ENCODE measurements at places on chromosomes 12 and 14.

DNA sequence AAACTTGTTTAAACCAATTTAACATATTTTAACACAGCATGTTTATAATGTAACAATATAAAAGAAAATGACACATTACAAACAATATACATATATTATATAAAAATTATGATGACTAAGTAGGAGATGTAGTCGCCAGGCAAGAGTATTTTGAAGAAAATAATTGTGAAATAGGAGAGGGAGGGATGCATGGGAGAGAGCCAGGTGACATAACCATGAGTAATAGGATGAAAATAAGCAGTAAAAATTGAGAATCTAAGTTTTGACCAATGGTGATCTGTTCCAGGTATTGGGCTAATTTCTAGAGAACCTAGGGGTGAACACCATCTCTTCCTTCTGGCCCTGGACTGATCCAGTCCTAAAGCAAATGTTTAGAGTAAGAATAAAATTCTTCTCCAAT lies 315.2 kb upstream of the G2E3 start:
- no peak for DNase-seq

- DNase-seq = no peak
Measured at GRCh38 chr12:109726106-109726497, 12.5 kb downstream of the FAM222A start.

DNA sequence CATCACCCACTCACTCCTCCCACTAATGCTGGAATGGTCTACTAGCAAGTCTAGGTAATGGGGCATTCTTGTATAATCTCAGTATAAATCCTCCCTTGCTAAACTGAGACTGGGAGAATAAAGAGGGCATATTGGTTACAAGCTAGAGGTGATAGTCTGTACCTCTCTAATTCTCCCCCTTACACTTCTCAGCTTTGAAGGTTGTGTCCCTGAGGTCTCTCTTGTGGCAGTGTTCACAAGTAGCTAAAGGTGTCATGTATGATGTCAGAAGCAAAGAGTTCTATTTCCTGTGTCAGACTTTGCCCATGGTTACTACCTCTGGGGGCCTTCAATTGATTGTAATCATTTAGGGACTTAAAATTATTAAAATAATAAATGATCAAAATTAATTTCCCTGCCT lies 26.6 kb upstream of the CCDC196 start:
- no peak for DNase-seq

DNA sequence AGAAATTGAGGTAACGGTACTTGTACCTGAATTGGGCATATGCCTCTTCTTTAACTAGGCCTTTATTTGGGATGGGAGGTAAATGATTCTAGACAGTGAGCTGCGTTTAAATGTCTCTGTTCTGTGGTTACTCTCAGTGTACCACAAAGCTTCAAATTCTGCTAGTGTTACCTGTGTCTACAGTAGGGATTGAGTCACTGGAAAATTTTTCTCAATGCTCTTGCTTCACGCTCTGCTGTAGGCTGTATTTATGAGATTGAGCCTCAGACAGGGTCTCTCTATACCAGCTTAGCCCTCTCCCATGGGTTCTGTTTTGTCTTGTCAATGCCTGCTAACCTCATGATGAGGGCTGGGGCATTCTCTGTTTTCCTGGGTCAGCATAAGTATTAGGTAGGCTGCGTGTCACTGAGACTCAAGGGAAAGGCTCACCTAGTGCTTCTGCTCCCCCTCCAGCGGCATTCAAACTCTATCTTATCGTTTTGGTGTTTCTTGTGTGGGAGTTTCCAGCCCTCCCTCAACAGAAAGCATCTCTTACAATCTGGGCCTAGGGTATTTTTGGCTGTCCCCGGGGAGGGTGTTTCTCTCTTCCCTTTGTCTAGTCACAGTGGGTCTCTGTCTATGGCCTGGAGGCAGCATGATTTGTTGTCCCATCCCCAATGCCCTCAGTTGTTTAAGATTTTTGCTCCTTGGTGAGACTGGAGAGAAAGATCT lies 285.8 kb downstream of the ADGRD1 start:
- DNase-seq = no peak

DNA sequence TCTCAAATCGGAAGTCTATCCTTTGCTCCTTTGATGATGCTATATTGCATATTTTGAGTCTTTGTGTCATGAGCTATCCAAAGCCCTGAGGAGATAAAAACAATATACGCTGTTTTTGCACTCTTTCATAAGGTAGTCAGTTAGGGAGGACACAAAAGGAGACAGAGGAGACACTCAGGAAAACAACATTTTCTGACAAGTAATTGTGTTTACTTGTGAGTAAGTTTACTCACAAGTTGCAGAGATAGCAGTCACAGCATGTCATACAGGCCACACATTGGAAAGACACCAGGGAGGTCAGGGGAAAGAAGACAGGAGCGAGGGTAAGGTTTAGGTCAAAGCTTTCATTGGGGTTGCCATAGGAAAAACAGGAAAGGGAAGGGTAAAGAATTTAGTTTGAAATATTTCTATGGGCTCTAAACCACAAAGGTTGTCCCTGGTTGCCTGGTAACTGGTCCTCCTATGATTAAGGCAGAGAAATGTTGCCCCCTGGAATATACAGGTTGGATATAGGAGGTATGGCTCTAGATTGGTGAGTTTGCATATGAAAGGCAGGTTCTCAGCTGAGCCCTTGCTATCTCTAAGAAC lies 7.4 kb upstream of the GABARAPL1 start:
- no peak for DNase-seq

DNA sequence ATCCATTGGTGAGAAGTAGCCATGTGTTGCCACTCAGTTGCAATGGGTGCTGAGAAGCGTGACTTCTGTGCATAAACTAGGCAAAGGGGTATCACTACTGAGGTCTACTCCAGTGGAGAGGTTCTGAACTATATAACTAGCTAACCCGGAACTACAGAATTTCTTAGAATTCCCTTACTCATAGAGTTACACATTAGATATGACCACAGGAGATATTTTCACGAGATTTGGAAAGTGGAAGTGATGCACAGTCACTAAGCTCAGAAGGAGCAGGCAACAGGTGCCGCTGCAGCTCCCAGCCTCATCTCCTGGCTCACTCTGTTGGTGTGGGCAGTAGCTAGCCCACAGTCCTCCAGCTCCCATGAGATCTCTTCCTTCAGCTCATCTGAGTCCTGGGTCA lies 136.6 kb downstream of the SSPN start:
- no peak for DNase-seq

- DNase-seq = no peak
Measured at GRCh38 chr12:131860472-131861260, 32.5 kb downstream of the MMP17 start.

DNA sequence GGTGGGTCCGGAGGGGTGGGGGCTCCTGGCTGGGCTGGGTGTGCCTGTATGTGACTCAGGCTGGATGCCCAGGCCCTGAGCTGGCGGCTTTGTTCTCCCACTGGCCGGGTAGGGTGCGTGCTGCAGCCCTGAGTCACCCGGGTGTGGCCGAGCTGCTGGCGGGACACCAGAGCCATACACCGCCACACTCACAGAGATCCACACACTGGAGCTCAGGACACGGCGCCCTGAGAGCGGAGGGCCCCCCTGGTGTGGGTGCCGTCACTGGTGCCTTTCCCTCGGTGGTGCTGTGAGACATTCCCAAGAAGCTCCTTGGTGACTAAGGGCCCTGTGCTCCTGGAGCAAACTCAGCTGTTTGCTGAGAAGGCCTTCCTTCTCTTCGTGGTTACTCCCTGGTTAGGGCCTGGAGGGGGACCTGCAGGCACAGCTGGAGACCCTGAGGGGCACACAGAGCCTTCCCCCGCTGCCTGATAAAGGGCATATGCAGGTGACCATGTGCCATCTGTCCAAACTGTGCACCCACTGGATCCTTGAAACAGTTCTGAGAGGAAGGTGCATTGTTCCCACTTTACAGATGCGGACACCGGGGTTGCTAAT lies 44.3 kb downstream of the KRT80 start:
- DNase-seq = no peak

GRCh38 chr14:101018561-101019290 lies 115.2 kb upstream of the RTL1 start:
- DNase-seq = no peak

- DNase-seq = no peak
Measured at GRCh38 chr14:104895786-104896661, 28.7 kb upstream of the PLD4 start.

- DNase-seq = no peak
Measured at GRCh38 chr12:47021298-47021697, 58.1 kb upstream of the PCED1B start.

DNA sequence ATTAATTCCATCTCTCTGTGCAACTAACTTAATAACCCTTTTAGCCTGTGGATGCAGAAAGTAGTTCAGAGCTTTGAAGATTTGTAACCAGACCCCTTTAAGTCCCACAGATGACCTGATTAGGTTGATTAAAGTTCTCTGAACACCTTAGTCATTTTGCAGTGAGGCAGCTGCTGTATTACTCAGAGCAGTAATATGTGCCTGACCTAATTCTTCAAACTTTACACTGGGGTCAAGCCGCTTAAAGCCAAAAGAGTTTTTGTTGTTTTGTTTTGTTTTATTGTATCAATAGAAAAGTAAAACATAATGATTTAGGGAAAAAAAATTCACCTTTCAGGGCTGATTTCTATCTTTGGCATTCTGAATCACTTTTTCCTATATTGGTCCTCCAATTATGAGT lies 78.6 kb upstream of the PLEKHG7 start:
- no peak for DNase-seq

GRCh38 chr12:84632556-84632955 lies 280.0 kb downstream of the SLC6A15 start:
- DNase-seq = no peak

- no peak for DNase-seq
Measured at GRCh38 chr12:19045426-19045825, 84.1 kb upstream of the PLEKHA5 start.

DNA sequence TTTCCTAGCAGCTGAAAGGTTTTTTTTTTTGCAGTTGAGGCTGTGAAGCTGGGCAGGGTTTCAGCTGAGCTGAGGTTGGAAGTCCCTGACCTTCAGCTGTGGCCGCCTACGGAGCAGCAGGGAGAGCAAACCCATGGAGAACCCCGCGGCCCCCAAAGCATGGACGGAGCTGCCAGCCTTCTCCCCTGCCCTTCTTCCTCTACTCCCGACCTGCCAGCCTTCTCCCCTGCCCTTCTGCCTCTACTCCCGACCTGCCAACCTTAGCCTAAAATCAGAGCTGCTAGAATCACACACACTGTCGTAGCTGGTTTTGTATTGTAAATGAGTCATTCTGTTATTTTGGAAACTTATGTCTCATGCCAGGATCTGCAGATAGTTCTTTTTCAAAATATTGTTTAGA lies 74.6 kb downstream of the PPP2R5C start:
- DNase-seq = no peak

DNA sequence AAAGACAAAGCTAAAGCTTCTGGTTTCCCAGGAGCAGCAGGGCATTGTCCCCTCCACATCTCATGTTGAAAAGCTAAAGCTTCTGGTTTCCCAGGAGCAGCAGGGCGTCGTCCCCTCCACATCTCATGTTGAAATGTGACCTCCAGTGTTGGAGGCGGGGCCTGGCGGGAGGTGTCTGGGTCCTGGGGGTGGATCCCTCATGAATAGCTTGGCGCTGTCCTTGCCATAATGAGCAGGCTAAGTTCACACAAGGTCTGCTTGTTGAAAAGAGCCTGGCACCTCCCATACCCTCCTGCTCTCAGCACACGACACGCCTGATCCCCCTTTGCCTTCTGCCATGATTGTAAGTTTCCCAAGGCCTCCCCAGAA lies 123.7 kb downstream of the PIWIL1 start:
- DNase-seq = no peak
